Stimulated activated CD4-positive, alpha-beta T cell treated with anti-CD3 and anti-CD28 coated beads, Interleukin-12 subunit alpha, Interleukin-12 subunit beta, amount 100 ng/mL, for 24 hours (primary cell): ENCODE measurements at places on chromosomes 1 and 21.

GRCh38 chr1:111620441-111620971, 917 bp downstream of the RAP1A start:
- DNase-seq = no peak

DNA sequence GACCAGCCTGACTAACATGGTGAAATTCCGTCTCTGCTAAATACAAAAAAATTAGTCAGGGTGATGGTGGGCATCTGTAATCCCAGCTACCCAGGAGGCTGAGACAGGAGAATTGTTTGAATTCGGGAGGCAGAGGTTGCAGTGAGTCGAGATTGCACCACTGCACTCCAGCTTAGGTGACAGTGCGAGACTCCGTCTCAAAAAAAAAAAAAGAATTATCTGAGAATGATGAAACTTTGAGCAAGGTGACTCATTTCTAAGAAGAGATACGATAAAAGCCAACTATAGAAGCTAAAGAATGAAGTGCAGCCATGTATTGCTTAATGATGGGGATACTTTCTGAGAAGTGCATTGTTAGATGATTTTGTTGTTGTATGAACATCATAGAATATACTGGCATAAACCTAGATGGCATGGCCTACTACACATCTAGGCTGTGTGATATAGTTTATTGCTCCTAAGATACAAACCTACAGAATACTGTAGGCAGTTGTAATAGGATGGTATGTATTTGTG, 64.7 kb downstream of the SNRPE start:
- no peak for DNase-seq

DNA sequence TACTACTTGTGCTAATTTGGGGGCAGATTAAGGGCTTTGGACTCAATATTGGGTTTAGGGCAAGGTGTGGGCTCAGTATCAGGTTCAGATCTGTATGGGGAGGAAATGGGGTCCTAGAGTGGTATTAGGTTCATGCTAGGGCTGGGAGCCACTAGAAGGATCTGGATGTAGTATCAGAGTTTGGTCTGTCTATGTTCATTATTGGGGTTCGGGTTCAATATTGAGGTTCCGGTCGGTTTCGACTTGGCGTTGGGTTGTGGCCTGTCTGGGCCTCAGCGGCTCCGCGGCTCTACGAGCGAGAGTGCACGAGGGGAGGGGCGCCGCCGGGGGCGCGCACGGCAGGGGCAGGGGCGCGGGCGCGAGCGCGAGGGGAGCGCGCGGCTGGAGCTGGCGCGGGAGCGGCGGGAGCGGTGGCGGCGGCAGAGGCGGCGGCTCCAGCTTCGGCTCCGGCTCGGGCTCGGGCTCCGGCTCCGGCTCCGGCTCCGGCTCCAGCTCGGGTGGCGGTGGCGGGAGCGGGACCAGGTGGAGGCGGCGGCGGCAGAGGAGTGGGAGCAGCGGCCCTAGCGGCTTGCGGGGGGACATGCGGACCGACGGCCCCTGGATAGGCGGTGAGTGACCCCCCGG, at the start of gene PTPRF:
TSS of gene PTPRF (plus strand) at position 401 of the 624 bp plus-strand sequence. CDS start 14,193 bp downstream, outside the sequence.
- DNase-seq = peak; percentile 21

DNA sequence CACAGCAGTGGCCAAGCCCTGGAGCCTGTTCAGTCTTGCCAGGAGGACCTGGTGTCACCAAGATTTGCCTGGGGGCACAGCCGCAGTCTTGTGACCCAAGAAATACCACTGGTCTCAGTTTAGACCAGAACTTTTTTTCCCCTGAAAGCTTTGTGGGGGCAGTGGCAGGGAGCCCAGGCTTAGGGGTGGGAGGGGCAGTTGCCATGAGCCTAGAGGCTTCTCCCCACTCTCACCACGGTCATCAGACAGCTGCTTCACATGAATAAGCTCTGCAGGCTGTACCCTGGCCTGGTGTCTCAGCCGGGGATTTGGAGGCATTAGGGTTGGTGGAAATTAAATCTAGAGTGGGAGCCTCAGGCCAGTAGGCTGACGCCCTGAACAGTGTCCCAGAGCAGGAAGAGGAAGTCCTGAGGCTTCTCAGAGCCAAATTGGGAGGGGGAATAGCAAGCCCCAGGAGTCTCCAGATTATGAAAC, 73.7 kb downstream of the SLC16A1 start:
- DNase-seq = no peak

- DNase-seq = no peak
Measured at GRCh38 chr1:6121021-6121421, 59.1 kb downstream of the CHD5 start.

DNA sequence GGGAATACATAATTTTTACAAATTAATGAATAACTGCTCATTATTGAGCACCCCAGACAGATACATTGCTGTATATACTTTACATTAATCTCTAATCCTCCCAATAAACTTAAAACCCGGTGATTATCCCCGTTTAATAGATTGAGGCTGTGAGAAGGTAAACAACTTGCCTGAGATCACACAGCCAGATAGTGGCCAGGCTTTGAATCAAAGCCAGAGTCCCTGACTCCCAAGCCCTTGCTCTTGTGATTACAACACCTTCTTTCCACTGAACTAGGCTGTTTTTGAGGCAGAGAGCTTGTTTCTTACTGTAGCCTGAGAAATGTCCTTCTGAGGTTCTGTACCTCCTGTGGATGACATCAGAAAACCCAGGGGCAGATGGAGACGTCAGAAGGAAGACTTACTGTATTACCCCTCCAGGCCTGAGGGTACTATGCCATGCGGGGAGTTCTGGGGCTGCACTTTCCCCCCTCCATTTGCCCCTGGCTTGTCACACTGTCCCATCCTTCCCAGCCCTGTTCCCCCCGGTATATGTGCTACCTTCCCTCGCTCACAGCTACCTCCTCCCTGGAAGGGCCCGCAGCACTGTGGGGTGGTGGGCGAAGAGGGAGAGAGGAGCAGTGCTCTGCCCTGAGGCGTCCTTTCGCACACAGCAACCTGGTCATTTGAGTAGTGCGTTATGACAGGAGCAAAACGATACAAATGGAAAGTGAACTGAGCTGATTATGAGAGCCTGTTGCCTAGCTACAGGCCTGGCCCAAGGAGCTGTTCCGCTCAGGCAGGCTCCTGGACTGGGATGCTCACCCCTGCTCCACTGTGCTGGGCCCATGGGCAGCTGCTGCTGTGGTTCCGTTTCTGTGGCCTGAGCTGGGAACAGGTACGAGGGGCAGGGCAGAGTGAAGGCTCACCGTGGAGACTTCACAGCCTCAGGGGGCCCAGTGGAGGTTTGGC, 4.6 kb downstream of the KCNC4 start:
- DNase-seq = no peak

DNA sequence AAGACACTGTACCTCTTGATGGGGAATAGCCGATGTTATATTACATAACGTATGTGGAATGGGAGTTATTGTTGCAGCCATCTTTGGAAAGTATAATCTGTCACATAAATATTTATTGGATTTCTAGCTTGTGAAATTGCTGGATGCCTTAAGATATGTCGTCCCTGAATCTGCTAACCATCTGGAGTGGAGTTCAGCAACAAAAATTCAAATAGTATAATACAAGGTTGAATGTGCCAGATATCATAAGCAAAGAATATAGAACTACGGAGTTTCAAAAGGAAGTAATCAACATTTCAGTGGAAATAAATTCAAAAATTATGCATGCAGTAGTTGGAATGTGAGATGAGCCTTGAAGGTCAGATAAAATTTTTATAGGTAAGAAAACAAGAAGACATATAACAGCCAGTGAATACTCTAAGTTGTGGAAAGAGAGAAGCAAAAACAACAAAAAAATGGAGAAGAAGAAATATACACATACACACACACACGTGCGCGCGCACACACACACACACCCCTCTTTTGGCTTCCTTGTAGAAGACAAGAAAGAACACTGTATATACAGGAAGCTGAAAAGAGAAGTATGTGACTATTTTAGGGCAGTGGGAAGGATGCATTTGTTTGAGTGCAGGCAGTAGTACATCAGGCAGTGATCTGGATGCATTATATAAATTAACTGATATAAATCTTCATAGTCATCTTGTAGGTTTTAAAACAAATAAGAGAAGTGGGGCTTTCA, 516.7 kb downstream of the KCNT2 start:
- no peak for DNase-seq

- no peak for DNase-seq
Measured at GRCh38 chr1:243597383-243597782, 252.7 kb downstream of the AKT3 start.

- no peak for DNase-seq
Measured at GRCh38 chr1:94284476-94284875, 47.1 kb upstream of the ARHGAP29 start.

DNA sequence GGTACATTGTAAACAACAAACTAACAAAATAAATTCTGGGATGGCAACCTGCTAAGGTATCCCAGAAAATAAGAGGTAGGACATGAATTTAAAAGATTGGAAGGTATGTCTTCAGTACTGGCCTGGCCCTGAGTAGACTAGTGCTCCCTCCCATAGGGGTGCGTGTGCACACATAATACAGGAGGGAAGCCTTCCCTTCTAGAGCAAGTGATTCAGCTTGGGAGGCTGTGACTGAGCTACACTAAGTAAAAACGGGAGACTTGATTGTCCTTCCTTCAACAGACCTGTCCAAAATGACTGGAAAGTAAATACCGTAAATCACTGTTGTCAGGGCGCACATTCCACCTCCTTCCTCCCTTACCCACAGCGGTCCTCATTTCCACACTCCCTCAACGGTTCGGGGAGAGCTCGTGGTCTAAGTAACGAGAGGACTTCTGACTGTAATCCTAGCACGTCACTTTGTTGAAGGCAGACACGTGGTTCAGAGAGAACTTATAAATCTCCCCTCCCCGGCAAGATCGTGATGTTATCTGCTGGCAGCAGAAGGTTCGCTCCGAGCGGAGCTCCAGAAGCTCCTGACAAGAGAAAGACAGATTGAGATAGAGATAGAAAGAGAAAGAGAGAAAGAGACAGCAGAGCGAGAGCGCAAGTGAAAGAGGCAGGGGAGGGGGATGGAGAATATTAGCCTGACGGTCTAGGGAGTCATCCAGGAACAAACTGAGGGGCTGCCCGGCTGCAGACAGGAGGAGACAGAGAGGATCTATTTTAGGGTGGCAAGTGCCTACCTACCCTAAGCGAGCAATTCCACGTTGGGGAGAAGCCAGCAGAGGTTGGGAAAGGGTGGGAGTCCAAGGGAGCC, at the start of gene TGFB2:
TSS of gene TGFB2 (plus strand) at position 523 of the 859 bp plus-strand sequence. CDS start 1,366 bp downstream, outside the sequence.
- DNase-seq = no peak

DNA sequence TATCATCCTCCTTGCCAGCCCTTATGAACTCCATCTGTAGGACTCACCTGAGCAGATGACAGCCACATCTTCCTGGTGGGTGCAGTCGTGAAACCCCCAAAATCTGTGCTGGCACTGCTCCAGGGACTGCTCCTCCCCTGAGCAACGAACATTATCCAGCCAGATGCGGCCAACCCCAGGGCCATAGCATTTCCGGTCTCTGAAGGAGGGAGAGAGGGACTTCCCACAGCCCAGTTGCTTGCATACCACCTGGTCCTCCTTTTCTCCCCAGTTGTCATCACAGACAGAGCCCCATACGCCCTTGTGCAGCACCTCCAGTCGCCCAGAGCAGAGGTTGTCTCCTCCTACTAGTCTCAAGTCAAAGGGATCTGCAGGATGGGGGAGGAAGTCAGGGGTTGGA, 8.5 kb downstream of the CD5L start:
- no peak for DNase-seq

DNA sequence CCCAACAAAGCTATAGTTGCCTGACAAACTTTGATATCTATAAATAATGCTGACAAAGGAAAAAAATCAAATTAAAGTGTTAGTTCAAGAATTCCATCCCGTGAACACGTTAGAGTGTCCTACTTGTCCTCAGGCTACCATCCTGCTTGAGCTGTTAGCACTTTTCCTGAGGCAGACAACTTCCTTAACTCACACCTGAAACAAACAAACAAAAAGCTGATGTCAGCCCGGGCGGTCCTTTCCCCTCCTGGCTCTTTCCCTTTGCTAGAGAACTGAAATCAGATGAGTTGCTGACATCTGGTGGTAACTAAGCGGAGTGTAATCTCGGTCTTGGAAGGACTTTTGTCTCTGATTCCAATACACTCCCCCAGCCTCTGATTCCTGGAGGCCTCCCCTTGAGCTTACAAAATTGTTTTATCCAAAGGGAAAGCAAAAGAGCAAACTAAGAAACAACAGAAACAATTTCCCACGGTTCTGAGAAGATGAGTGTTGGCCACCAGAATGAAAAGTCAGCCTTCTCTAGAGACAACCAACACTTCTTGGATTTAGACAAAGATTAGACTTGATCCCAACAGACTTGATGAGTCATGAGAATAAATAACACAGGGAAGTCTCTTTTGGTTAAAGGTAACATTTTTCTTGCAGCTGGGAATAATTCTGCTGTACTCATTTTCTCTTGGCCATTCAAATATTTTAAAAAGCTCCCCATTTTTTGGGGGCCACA, 135.4 kb downstream of the PROX1 start:
- no peak for DNase-seq

GRCh38 chr1:154430903-154431302, 25.8 kb downstream of the IL6R start:
- DNase-seq = no peak

DNA sequence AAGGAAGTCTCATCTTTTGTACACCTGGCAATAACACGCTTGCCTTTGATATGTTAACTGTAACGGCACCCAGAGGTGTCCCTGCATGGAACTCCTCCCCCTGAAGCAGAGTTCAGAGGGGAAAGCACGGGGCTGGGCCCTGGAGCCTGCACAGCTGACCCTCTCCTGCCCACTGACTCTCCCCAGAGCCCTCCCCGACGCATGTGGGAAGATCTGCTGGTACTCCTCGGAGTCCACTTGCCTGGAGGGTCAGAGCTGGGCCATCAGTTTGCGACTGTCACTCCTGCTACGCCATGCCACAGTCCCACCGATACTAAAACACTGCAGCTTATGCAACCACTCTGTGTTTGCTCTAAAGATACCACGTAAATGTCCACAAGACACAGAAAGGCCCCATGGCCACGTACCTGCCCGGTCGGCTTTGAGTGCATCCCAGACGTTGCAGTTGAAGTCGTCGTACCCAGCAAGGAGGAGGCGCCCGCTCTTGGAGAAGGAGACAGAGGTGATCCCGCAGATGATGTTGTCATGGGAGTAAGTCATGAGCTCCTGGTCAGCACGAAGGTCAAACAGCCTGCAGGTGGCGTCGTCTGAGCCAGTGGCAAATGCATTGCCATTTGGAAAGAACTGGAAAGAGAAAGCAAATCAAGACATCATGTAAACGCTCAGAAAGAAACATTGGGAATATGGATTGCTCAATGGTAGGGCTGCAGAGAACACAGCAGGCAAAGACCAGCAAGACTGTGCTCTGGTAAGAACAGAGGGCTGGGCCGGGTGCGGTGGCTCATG, 10.6 kb upstream of the NADK start:
- no peak for DNase-seq

DNA sequence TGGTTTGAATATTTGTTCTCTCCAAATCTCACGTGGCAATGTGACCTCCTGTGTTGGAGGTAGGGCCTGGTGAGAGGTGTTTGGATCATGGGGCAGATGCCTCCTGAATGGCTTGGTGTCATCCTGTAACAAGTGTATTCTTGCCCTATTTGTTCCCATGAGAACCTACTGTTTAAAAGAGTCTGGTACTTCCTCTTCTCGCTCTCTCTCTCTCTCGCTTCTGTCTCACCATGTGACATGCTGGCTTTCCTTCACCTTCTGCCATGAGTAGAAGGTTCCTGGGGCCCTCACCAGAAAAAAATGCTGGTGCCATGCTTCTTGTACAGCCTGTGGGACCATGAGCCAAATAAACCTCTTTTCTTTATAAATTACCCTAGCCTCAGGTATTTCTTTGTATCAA, 8.4 kb upstream of the PAXBP1 start:
- DNase-seq = no peak
